ENCODE measurements at places on chromosomes 12 and 14.
A peak's percentile ranks its signal among the peaks of the same experiment; 100 is the strongest.

DNA sequence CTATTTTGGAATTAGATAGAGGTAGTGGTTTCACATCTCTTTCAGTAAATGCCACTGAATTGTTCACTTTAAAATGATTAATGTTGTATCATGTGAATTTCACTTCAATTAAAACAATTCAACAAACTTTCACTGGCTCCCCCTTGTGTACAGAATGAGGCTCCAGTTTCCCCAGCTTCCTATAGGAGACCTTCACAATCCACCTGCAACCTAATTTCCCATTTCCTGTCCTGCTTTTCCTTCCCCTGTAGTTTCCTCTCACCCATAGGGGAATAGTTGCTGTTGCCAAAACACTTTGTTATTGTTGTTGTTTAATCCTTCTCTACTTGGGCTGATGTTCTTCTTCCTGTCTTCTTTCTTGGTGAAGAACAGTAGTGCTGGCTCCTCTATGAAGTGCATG lies 59.8 kb downstream of the NPAS3 start:
- no peak for DNase-seq

DNA sequence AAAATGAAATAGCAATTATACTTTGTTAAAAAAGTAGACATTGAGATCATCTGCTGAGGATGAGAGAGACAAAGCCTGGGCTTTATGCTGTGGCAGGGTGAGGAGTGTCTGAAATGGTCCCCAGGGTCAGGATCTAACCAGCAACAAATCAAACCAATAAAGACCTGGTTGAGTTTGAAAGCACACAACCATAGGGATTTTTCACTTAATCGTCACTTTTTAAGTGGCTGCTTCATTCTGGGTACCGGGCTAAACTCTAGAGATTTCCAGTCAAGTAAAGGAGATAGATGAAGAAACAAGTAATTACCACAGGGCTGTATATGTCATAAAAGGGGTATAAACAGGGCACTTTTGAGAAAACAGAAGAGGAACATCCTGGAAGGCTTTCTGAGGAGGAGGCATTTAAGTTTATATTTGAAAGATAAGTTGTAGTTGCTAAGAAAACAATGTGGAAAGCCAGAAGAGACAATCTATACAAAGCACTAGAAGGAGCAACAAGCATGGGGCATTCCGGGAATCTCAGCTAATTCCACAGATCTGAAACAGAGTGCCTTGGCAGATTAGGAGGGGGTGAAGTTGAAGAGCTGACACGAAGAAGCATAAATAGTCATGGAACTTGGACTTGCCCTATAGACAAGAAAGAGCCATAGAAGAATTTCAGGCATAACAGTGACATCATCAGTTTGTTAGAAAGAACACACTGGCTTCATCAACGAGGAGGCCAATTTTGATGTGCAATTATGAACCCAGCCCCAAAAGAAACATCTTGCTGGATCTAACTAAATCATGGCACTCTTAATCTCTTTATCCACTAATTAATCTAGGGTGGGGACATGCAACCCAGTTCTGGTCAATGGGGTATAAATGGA lies 46.9 kb upstream of the FRS2 start:
- no peak for DNase-seq

DNA sequence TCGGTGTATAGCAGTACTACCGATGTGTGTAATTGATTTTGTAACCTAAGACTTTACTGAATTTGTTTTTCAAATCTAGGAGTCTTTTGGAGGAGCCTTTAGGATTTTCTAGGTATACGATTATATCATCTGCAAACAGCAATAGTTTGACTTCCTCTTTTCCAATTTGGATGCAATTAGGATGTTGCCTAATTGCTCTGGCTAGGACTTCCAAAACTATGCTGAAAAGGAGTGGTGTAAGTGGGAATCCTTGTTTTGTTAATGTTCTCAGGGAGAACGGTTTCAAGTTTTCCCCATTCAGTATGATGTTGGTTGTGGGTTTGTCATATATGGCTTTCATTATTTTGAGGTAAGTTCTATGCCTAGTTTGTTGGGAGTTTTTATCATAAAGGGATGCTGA lies 171.6 kb upstream of the PDE3A start:
- no peak for DNase-seq

DNA sequence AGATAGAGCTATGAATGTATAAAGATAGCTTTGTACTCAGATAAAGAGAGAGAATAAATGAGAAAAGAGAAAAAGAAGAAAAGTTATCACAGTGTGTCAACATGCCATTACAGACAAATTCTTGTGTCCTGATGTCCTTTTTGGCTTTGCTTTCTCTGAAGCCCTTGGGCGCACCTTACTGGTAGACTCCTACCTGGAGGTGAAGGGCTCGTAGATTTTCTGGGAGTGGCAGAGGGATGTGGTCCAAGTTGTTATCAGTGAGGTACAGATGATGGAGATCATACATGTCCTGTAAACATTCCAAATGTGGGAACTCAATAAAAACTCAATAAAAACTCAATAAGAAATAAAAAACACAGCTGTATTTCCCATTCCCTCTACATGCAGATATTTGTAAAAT lies 14.9 kb upstream of the CCER1 start:
- no peak for DNase-seq

DNA sequence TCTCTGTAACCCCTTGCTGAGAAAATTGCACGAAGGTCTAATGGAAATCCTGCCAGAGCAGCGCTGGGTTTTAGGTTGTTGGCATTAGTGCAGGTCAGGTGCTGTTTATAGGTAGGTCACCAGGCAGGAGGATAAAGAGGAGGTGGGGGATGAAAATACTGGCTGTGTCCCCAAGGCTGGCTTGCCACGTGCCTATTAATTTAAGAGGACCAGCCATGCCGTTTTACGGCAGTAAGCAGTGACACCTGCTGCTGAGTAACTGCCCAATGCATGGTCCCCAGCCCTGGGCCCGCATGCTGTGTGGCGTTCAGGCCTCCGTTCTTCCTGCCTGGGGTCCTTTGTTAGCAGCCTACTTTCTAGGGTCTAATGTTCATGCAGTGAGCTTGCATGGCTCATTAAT lies 67.2 kb downstream of the WDR20 start:
- no peak for DNase-seq

GRCh38 chr12:106956048-106956578 lies 406 bp downstream of the TMEM263 start:
- peak; percentile 56 for DNase-seq

DNA sequence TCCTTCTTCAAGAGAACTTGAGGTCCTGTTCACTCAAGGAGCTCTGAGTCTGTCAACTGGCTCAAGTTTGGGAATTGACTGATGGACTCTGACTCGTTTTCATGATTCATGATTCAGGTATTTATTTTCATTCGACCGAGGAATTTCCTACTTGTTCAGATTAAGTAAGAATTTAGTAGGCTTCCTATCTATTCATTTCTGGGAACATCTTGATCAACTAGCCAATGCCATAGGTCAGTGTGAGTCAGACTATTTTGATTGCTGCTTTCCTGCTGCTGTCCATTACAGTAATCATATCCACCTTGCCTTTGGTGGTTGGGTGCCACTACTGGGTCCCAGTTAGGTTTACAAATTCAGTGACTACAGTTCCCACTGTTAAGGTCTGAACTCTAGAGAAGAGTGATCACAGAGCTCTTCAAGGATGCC lies 6.1 kb downstream of the FAM186A start:
- no peak for DNase-seq

GRCh38 chr12:77089686-77090220 lies 24.4 kb upstream of the E2F7 start:
- no peak for DNase-seq

GRCh38 chr14:94143711-94144110 lies 14.3 kb upstream of the IFI27L2 start:
- DNase-seq: no peak

DNA sequence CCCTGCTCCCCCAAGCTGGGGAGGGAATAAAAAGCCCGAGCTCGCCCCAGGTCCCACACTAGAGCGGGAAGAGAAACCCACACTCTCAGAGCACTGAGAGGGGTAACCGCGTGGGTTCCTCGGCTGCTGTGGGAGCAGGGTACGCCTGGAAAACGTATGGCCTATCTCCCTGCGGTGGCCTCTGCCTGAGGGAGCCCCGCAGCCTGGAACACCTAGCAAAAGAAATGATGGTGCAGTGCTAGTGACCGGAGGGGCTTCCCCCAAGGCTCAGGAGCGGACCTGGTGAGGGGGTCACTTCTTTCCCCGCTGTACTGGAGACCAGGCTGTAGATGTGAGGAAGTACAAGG lies 2.5 kb upstream of the OR4N2 start:
- DNase-seq: no peak

- DNase-seq: no peak
These were observed 6.8 kb downstream of the FIGNL2 start for GRCh38 chr12:51841727-51842126.
